SK-N-SH (cell line): ENCODE measurements at places on chromosomes 5 and 9.

DNA sequence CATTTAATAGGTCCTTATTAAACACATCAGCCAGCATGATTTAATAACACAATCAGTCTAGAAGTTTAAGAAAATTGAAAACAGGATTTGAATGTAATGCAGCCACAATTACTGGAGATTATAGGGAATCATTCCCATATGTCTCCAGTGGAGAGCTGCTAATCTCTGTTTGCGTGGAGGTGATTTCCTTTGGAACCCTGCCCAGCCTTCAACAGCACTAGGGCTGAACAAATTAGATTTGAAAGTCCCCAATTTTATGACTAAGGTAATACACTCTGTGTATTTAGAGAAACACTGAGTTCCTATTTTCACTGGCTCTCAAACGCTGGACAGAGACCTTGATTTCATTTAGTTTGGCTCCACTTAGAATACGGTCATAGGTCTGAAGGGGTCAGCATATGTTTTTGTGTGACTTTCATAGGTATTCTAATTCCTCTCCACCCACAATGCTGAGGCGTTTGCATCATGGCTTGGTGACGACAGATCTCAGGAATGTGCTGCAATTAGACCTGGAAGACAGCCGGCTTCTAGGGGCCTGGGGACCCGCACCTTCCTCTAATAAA, 508.3 kb downstream of the EBF1 start:
- peak; percentile 64 for DNase-seq

DNA sequence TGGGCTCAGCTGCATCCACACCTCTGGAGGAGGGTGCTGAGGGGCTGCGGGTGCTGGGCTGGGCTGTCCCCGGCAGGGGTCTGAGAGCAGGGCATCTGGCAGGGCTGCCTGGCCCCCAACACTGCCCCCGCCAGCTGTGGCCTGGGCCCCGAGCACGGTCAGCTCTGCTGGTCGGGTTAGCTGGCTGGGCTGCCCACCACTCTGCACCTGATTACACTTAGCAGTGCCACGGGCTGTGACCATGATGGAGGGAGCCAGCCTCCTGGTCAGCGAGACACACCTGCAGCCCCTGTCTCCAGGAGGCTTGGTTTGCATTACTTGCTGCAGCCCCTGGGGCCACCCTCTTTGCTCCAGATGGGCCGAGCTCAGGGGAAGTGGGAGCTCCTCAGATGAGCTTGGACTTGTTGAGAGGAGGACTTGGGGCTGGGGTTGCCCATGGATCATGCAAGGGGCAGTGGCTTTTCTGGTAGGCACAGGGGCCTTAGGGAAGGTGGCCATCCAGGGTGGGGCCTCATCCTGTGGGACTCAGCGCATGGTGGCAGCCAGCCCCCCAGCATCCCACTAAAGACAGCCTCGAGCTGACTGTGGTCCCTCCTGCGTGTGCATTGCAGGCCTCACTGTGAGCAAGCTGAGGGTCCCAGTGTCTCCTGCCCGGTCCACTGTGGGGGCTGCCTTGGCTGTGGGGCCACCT, 132.0 kb upstream of the FAM120A start:
- DNase-seq, result peak; percentile 36

- no peak for DNase-seq
These were observed 238.7 kb upstream of the NREP start for GRCh38 chr5:111995701-111996100.

- DNase-seq, result no peak
These were observed 42.7 kb upstream of the NCS1 start for GRCh38 chr9:130129432-130130061.

DNA sequence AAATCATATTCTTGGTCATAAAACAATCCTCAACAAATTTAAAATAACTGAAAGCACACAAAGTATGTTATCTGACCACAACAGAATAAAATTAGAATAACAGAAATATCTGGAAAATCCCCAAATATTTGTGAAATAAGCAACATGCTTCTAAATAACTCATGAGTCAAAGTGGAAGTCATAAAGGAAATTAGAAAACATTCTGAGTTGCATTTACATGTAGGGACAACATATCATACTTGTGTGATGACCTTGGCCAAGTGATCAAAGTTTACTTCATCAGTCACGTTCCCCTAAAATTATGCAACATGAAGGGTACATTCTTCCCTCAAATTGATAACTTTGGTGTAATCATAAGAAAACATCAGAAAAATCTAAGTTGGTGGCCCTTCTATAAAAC, 64.7 kb downstream of the CSF2 start:
- DNase-seq, result no peak

DNA sequence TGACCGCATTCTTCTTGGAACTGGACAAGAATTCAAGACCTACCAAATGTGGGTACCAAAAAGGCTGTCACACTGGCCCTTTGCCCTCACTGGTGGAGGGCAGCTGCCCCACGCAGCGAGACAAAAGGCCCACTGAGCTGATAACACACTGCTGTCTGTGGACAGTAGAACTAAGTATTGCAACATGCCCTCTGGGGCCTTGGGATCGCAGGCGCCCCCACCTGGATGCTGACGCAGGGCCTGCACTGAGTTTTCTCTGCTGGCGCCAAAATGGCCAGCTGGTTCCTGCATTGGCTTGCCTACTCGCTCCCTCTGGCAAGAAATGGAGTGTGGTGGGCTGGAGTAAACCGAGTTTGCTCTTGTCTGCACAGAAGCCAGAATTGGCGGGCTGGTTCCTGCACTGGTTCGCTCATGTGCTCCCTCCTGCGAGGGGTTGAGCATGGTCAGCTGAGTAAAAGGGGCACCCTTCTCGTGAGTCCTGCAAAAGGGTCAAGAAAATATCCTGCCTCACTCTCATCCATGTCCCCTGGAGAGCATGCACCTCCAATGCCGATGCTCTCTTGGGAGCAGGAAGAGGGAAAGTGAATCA, 55.7 kb downstream of the NXNL2 start:
- no peak for DNase-seq
